CD4-positive, alpha-beta T cell treated with Interleukin-6 for 4 hours (primary cell): ENCODE measurements at places on chromosomes 3 and 15.

GRCh38 chr15:39414201-39414600, 166.7 kb upstream of the THBS1 start:
- no peak for DNase-seq

GRCh38 chr15:37921527-37922385, 12.7 kb upstream of the TMCO5A start:
- no peak for DNase-seq

DNA sequence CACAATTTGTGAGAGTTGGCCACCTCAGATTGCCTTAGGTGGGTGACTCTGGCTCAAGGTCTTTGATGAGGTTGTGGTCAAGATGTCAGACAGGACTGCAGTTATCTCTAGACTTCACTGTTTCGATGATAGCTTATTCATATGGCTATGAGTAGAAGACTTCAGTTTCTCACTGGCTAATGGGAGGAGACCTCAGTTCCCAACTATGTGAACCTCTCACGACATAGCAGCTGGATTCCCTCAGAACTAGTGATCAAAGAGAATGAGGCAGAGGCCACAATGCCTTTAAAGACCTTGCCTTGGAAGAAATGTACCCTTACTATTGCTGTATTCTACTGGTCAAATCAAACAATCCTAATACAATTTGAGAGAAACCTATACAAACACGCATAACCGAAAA, 607.5 kb upstream of the ROBO2 start:
- no peak for DNase-seq

- DNase-seq = no peak
Measured at GRCh38 chr15:30062881-30063280, 19.9 kb upstream of the GOLGA8J start.
